Neural crest cell (in vitro differentiated cells): ENCODE measurements at places on chromosomes 5 and 9.
A peak's percentile ranks its signal among the peaks of the same experiment; 100 is the strongest.

DNA sequence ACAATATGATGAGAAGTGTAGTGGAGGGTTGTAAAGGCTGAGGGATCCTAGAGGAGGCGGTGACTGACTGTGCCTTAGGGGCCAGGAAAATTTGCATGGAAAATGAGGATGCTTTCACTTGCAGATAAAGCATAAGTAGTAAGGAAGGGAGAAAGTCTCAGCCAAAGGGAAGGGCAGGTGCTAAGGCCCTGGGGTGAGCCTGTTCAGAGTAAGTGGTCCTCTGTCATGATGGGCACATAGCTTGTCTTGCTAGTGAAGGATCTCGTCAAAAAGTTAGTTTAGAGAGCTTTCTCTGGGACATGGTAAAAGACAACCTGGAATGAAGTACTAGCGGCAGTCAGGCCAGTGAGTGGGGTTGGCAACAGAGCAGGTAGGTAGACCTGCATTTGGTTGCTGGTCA is 75.4 kb upstream of the CPLX2 start:
- H3K4me3 ChIP-seq, result peak overlapping the region; percentile 66
- H3K27me3 ChIP-seq, result peaks cover 47% of the 10 kb centered on the region
- DNase-seq, result no peak
- peaks cover 27% of the 10 kb centered on the region for H3K4me1 ChIP-seq

GRCh38 chr9:1222511-1222910 is 172.4 kb downstream of the DMRT2 start:
- H3K36me3 ChIP-seq, result no peaks in the 10 kb centered on the region
- no peaks in the 10 kb centered on the region for H3K27me3 ChIP-seq
- H3K27ac ChIP-seq, result no peak overlapping the region

GRCh38 chr5:53434541-53434940 is 45.9 kb upstream of the FST start:
- no peak for DNase-seq
- H3K4me1 ChIP-seq, result peaks cover 2% of the 10 kb centered on the region
- no peak overlapping the region for H3K27ac ChIP-seq
- H3K36me3 ChIP-seq, result no peaks in the 10 kb centered on the region
- no peak overlapping the region for H3K4me3 ChIP-seq

DNA sequence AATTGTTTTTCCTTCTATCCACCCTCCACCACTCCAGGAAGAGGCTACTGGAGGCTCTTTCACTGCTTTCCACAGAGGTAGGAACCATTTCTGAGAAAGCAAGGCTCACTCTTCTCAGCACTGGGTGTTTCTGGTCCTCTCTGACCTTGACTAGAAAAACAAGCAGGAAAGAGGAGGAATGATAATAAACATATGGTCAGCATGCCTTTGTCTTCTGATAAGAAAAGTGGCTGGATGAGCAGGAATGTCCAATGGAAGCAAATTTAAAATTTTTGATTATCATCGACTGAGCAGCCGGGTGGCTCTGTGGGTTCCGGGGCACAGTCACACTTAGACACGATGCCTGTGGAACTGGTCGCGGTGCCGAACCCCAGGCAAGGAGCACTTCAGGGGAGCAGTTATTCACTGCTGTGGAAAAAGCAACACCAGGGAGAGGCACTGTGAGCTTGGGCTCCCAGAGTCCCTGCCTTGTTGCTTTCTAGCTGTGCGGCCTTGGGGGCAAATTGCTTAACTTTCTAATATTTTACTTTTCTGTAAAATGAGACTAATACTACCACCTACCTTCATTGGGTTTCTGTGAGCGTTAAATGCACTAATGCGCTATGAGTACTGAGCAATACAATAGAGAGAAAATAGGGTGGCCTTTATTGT is 157.0 kb upstream of the LHFPL2 start:
- no peak overlapping the region for H3K27ac ChIP-seq
- H3K4me1 ChIP-seq, result peaks cover 12% of the 10 kb centered on the region
- no peak overlapping the region for H3K4me3 ChIP-seq
- peaks cover 6% of the 10 kb centered on the region for H3K36me3 ChIP-seq
- no peaks in the 10 kb centered on the region for H3K27me3 ChIP-seq
- no peak for DNase-seq

- H3K4me1 ChIP-seq, result peaks cover 56% of the 10 kb centered on the region
- H3K27me3 ChIP-seq, result no peaks in the 10 kb centered on the region
- peak; percentile 51 for DNase-seq
- H3K27ac ChIP-seq, result peak overlapping the region; percentile 75
- peak overlapping the region; percentile 87 for H3K4me3 ChIP-seq
- H3K36me3 ChIP-seq, result peaks cover 5% of the 10 kb centered on the region
Measured at GRCh38 chr5:172450861-172451695, 3.2 kb downstream of the SH3PXD2B start.

DNA sequence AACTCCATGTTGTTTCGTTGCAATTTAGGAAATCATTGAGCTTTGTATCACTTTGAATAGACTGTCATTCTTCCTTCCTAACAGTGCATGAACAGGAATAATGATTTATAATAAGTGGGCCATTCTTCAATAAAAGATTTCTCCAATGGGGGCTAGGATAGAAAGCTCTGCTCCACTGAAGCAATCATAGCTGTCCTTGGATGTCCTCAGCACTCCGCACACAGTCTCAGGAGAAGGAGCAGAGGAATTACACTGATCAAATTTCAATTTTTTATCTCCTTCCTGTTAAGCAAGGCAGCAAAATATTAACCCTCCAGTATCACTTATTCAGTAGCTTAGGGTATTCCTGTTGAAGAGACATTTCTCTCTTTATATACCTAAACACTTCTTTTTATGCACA is 532.7 kb upstream of the ST8SIA4 start:
- no peaks in the 10 kb centered on the region for H3K4me1 ChIP-seq
- no peak overlapping the region for H3K4me3 ChIP-seq
- H3K27me3 ChIP-seq, result no peaks in the 10 kb centered on the region

- no peak overlapping the region for H3K27ac ChIP-seq
- peaks cover 4% of the 10 kb centered on the region for H3K36me3 ChIP-seq
- no peaks in the 10 kb centered on the region for H3K27me3 ChIP-seq
- DNase-seq, result no peak
- no peaks in the 10 kb centered on the region for H3K4me1 ChIP-seq
- no peak overlapping the region for H3K4me3 ChIP-seq
Measured at GRCh38 chr5:37568893-37569292, 189.8 kb downstream of the WDR70 start.

GRCh38 chr5:37789991-37790390 is 49.9 kb downstream of the GDNF start:
- H3K27ac ChIP-seq, result no peak overlapping the region
- H3K27me3 ChIP-seq, result no peaks in the 10 kb centered on the region
- DNase-seq, result no peak
- peaks cover 12% of the 10 kb centered on the region for H3K36me3 ChIP-seq
- H3K4me3 ChIP-seq, result no peak overlapping the region

DNA sequence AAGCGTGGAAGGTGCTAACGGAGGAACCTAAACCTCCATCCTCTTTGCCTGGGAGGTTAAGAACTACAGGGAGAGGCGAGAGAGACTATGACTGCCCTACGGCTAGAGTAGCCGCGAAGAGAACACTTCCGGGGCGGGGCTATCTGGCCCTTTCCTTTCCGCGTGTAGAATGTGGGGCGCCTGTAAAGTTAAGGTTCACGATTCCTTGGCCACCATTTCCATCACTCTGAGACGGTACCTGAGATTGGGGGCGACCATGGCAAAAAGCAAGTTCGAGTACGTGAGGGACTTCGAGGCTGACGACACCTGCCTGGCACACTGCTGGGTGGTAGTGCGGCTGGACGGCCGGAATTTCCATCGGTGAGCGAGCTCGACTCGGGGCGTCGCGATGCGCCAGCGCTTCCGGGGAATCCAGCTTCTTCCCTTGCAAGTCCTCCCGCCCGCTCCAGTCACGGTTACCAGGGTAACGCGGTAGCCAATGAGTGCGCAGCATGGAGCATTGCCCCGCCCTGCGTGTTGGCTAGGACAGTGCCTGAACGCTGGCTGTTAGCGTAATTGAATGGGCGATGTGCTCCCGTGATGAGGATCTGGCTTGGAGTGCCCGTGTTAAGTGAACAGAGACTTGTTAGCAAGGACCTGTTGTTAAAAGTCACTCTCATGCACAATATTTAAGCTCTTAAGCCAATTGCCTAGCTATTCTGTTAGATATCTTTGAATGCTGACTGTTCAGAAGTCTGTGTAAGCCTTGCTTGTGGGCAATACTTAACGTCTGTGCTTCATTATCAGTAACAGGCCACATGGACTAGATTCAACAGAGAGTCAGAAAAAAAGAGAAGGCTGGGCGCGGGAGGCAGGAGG is at the start of gene THG1L:
THG1L (plus strand) TSS at position 149 of the 858 bp plus-strand sequence; CDS start at position 170, 21 bp downstream.
- peaks cover 24% of the 10 kb centered on the region for H3K4me1 ChIP-seq
- H3K4me3 ChIP-seq, result peak within 1 kb of the TSS; percentile 96
- no peaks in the 10 kb centered on the region for H3K27me3 ChIP-seq
- H3K36me3 ChIP-seq, result peaks cover 2% of the 10 kb centered on the region
- DNase-seq, result peak; percentile 99
- peak within 1 kb of the TSS; percentile 98 for H3K27ac ChIP-seq

- no peaks in the 10 kb centered on the region for H3K27me3 ChIP-seq
- peaks cover 5% of the 10 kb centered on the region for H3K4me1 ChIP-seq
- H3K27ac ChIP-seq, result no peak overlapping the region
- H3K4me3 ChIP-seq, result no peak overlapping the region
Measured at GRCh38 chr5:94250985-94251384, 367.4 kb downstream of the KIAA0825 start.

- DNase-seq, result no peak
- H3K36me3 ChIP-seq, result peaks cover 17% of the 10 kb centered on the region
Measured at GRCh38 chr5:11319836-11320580, 559.0 kb upstream of the DAP start.

- H3K27me3 ChIP-seq, result peaks cover under 1% of the 10 kb centered on the region
- no peak overlapping the region for H3K27ac ChIP-seq
- DNase-seq, result no peak
- H3K4me3 ChIP-seq, result peak overlapping the region; percentile 78
Measured at GRCh38 chr9:137593176-137593575, 2.9 kb upstream of the ZMYND19 start.

GRCh38 chr5:2158109-2158508 is 275.4 kb upstream of the IRX4 start:
- H3K4me3 ChIP-seq, result no peak overlapping the region
- H3K27ac ChIP-seq, result no peak overlapping the region
- no peak for DNase-seq
- H3K27me3 ChIP-seq, result peaks cover 3% of the 10 kb centered on the region

GRCh38 chr9:134069480-134070399 is 1.9 kb upstream of the BRD3 start:
- H3K27ac ChIP-seq, result no peak overlapping the region
- no peak for DNase-seq
- peaks cover 21% of the 10 kb centered on the region for H3K4me1 ChIP-seq
- peaks cover 46% of the 10 kb centered on the region for H3K27me3 ChIP-seq
- peaks cover 6% of the 10 kb centered on the region for H3K36me3 ChIP-seq
- H3K4me3 ChIP-seq, result peak overlapping the region; percentile 83

GRCh38 chr5:170223360-170223759 is 9.4 kb upstream of the C5orf58 start:
- no peaks in the 10 kb centered on the region for H3K27me3 ChIP-seq
- H3K27ac ChIP-seq, result no peak overlapping the region
- peaks cover 64% of the 10 kb centered on the region for H3K4me1 ChIP-seq

DNA sequence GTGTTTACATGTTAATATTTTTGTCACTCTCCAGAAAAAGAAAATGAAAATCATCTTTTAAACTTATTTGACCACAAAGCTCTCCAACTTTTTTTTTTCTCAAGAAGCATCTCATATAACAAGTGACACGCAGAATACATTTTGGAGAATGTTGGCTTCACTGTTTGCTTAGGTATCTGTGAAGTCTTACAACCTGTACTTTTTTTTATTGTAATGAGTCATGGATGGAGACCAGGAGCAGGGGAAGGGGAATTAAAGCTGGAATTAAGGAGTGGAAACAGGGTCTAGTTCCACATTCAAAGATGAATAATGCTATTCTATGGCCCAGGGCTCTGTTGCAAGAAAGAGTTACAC is 211.9 kb downstream of the MAN2A1 start:
- H3K4me1 ChIP-seq, result peaks cover 12% of the 10 kb centered on the region
- DNase-seq, result no peak
- H3K27ac ChIP-seq, result no peak overlapping the region
- no peaks in the 10 kb centered on the region for H3K36me3 ChIP-seq
- no peak overlapping the region for H3K4me3 ChIP-seq

- H3K27ac ChIP-seq, result no peak overlapping the region
- no peaks in the 10 kb centered on the region for H3K27me3 ChIP-seq
- no peak for DNase-seq
- H3K4me3 ChIP-seq, result no peak overlapping the region
- no peaks in the 10 kb centered on the region for H3K4me1 ChIP-seq
Measured at GRCh38 chr5:126818736-126819135, 41.8 kb downstream of the LMNB1 start.

DNA sequence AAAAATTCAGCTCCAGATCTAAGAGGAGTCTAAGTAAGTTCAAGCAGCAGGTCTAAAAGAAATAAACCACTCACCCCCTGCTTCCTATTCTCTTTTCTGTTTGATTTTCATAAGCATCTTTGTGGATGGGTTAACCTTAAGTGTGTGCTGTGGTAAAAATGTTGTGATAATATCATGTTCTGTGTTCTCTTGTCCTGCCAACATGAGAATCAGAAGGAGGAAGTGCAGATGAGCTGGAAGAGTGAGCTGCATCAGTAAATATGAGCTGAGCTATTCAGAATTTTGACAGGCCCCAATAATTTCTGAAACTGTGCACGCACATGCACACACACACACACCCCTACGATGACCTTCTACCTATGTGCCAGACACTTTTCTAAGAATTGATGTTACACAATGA is 186.5 kb upstream of the ANKRD55 start:
- H3K27me3 ChIP-seq, result no peaks in the 10 kb centered on the region
- DNase-seq, result no peak
- no peak overlapping the region for H3K4me3 ChIP-seq
- H3K27ac ChIP-seq, result no peak overlapping the region

- H3K27me3 ChIP-seq, result no peaks in the 10 kb centered on the region
- H3K27ac ChIP-seq, result no peak overlapping the region
- H3K4me3 ChIP-seq, result no peak overlapping the region
- no peak for DNase-seq
- no peaks in the 10 kb centered on the region for H3K36me3 ChIP-seq
Measured at GRCh38 chr9:133977421-133978201, 14.5 kb downstream of the VAV2 start.

GRCh38 chr5:113813466-113813865 is 300.0 kb downstream of the YTHDC2 start:
- DNase-seq, result no peak
- no peak overlapping the region for H3K27ac ChIP-seq
- no peak overlapping the region for H3K4me3 ChIP-seq
- peaks cover 2% of the 10 kb centered on the region for H3K4me1 ChIP-seq
- H3K36me3 ChIP-seq, result no peaks in the 10 kb centered on the region
